ENCODE measurements at places on chromosomes 4 and X.

- DNase-seq = no peak
These were observed 34.8 kb downstream of the KLHL5 start for GRCh38 chr4:39096847-39097246.

DNA sequence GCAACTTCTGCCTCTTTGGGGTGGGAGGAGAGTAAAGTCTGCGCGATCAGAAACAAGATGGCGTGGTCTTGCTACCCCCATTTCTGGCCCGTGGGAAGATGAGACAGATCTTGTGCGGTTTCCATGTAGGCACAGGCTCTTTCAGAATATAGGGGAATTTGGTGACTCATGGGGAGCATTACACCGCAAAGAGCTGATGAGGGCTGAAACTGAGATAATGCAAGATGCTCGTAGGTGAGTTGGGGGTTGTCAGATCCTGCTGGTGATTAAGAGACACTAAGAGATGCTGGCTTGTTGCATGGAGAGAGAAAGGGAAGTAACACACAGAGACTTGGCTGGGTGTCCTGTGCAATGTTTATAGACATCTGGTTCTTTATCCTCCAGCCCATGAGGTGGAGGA, 1.5 kb downstream of the EVC start:
- DNase-seq = peak; percentile 20

DNA sequence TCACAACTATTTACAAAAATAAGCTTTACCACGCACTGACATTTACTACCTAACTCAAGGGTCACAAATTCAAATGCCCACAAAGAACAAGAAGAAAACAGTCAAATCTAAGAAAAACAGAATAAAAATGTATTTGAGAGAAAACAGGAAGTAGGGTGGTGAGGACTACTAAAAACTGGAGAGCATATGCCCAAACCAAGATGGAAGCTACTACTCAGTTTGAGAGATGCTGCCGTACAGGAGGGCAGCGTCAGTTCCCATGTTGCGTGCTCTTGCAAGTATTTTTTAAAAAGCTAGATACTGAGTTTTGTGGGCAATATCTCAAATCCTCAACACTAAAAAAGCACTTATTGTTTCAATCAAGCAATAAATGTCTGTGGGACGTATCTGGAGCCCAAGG, 16.2 kb downstream of the HNRNPD start:
- DNase-seq = no peak

DNA sequence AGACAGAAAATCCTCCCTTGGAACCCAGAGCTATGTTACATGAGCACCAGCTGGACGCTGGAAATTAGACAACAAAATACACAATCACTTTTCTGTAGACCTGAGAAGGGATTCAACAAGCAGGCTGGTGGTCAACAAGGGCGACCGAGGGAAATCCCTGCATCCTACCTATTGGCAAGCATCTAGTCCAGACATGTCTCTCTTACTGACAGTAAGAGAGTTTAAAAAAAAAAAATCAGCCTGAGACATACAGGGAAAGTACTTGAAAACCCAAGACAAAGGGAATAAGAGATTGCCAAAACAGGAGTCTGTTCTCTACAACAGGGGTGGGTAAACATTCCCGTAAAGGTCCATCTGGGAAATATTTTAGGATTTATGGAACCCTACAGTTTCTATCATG, 108.0 kb downstream of the KDR start:
- DNase-seq = no peak

DNA sequence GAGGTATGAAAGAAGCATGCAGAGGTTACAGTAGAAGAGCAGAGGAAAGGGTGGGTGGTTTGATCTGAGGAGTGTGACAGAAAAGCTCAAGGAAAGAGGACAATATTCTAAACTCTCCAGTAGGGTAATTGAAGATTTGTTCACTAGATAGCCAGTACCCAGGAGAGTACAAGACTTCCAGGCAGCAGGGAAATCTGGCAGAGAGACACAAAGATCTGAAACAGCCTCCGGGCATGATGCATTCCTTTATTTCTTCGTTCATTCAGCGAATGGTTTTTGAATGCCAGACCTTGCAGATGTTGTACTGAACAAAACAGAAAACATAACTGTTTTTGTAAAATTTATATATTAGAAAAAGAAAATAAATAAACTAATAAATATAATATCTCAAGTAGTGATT, 766.6 kb downstream of the FAT4 start:
- DNase-seq = no peak

Measured in activated CD4-positive, alpha-beta T cell treated with anti-CD3 and anti-CD28 coated beads for 48 hours (primary cell).